ENCODE measurements at places on chromosomes 4 and X.

GRCh38 chr4:139515531-139515958, 40.5 kb downstream of the SETD7 start:
- no peak for DNase-seq

DNA sequence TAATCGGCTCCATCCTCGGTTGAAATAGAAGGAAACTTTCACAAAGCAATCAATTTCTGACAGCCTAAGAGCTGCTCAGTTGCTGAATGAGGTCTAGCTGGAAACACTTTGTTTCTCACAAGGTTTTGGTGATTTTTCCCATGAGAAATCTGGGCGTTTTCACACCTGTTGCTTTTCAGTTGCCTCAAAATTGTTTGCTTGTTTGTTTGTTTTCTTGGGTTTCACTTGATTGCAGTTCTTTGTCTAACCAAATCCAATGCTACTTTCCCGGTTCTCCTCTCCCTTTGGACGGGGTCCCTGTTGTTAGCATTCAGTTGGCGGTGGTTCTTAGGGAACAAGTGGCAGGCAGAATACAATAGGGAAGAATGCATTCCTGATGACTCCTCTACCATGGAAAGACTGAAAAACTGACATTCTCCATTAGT, 135.5 kb downstream of the PALLD start:
- DNase-seq = no peak

DNA sequence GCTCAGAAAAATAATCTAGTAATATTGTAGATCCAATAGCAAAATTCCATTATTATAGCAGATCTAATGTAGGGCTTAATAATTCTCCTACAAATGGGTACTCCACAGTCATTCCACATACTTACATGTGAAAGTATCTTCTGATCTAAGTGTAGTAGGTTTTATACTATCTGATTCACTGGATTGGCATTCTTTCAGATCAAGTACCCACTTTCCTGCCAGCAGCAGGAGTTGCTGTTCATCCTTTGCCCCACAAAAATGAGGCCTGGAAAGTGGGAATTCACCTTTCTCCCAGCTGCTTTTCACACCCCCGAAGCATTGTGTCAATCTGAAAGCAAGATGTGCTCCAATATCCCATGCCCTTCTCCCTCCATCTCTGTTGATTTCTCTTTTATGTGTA, 77.1 kb upstream of the RXFP1 start:
- DNase-seq = no peak

- no peak for DNase-seq
These were observed 37.6 kb upstream of the SHISA3 start for GRCh38 chr4:42359711-42360110.

DNA sequence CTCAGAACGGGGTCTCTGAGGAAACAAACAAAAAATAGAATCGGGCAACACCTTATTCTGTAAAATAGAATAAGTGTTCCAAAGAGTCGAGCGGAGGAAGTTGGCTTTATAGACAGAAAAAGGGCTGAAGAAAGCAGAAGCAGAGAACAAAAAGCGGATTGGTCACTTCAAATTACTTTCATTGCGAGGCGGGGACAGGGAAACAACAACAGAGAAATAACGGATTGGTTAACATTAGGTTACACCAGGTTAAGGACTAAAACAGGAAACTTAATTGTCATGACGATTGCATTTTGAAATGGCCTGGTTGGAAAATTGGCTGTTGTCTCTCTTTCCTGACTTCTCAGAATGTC, 433 bp upstream of the COQ2 start:
- no peak for DNase-seq

GRCh38 chr4:54473077-54473545, 184.6 kb upstream of the KIT start:
- no peak for DNase-seq

DNA sequence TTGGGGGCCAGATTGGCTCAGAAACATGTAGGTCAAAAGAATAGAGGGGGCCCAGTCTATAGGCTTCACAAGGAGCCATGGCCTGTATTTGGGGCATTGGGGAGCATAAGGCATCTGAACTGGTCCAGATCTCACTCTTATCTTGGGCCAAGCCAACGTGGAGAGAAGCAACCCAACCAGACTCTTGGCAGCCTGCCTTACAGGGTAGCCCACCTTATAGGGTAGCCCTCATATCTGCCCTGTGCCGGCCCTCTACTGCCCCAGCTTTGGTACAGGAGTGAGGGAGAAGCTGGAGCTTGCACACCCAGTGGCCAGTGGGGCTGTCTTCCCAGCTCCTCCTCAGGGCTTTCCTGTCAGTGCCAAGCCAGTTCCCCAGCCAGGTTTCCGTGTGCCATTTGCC, 142.2 kb downstream of the AMMECR1 start:
- no peak for DNase-seq

- no peak for DNase-seq
These were observed 108.7 kb upstream of the PLS3 start for GRCh38 chrX:115452251-115452650.

DNA sequence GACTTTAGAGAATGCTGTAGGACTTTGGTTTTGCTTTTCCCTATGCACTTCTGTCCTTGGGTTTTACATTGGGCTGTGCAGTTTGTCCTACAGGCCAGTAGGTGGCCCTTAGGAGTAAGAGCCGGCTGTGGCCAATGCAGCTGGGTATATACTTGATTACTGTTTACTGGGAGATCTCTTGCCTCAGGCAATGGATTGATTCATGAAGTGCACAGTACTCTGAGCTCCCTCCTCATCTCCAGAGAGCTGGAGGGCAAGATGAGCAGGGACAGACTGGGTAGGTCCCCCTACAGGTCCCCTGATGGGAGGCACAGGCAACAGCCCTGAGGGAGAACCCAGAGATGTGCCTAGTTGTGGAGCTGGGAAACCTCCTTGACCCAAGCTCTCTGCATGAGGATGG, 103.8 kb upstream of the QRFPR start:
- DNase-seq = no peak

DNA sequence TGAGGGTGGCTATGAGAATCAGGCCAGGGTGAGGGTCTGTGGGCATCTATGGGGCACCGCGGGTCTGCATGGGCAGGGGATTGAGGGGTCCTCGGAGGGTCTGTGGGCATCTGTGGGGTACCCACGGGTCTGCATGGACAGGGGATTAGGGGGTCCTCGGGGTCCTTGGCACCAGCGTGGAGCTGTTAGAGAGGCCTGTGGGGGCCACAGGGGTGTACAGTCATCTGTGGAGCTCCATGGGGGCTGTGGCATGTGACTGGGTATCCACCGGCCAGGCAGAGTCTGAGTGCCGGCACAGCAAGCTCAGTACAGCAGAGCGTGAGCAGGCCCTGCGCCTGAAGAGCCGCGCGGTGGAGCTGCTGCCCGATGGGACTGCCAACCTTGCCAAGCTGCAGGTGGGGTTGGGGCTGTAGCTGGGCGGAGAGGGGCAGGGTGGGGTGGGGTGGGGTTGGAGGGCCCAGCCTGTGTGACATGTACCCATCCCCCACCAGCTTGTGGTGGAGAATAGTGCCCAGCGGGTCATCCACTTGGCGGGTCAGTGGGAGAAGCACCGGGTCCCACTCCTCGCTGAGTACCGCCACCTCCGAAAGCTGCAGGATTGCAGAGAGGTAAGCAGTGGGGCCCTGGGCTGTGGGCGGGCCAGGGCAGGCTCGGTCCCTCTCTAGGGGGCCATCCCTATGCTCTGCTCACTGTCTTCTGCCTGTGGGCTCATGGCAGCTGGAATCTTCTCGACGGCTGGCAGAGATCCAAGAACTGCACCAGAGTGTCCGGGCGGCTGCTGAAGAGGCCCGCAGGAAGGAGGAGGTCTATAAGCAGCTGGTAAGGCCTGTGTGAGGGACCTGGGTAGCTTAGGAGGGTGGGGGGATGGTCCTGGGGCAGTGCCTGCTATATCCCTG, 12.9 kb downstream of the CCDC22 start:
- DNase-seq = no peak

DNA sequence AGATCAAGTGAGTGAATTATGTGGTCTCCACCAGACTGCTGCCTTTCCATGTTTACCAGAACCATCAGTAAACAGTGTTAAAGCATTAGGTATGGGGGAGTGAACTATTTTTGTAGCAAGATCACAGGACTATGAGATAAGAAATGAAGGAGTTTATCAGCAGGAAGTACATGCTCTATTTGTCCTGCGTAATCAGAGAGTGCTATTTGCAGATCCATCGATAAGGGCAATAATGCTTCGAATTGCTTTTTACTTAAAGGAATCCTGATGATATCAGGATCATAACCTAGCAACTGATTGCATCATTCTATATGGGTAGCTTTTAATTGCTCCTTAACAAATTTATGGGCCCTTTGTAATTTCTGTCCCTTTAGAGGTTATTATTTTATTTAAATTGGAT, 57.1 kb downstream of the RBM46 start:
- DNase-seq = no peak

DNA sequence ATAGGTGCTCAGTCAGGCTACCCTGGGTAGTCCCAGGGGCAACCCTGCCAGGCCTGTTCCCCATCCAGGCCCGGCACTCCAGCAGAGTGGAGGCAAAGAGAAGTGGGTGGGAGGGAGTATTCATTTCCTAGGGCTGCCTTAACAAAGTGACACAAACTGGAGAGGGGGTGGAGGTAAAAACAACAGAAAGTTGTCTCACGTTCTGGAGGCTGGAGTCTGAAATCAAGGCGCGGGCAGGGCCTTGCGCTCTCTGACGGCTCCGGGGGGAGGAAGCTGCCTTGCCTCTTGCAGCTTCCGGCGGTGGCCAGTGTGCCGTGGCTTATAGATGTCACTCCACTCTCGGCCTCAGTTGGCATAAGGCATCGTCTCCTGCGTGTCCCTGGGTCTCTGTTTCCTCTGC, 90.8 kb downstream of the DCTD start:
- no peak for DNase-seq

- no peak for DNase-seq
These were observed 993.6 kb downstream of the ARAP2 start for GRCh38 chr4:35250761-35251160.

- DNase-seq = no peak
These were observed 556.4 kb upstream of the SMIM31 start for GRCh38 chr4:164197556-164197955.

- no peak for DNase-seq
These were observed 81.1 kb downstream of the MBNL3 start for GRCh38 chrX:132407691-132408090.

DNA sequence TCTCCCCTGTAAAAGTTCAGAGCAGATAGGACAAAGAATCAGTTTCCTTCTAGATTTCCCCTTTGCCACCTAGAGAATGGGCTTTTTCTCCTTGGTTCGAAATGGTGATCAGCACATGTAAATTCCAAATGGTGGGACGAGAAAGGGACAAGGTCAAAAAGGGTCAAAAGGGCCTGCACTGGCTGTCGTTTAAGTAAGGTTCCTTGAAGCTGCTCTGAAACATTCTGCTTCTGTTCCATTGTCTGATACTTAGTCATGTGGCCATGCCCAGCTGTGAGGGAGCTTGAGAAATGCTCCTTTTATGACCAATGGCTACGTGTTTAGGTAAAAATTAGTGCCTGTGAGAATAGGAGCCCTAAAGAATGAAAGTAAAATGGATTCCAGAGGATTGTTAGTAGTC, 165.9 kb upstream of the CENPE start:
- DNase-seq = no peak

DNA sequence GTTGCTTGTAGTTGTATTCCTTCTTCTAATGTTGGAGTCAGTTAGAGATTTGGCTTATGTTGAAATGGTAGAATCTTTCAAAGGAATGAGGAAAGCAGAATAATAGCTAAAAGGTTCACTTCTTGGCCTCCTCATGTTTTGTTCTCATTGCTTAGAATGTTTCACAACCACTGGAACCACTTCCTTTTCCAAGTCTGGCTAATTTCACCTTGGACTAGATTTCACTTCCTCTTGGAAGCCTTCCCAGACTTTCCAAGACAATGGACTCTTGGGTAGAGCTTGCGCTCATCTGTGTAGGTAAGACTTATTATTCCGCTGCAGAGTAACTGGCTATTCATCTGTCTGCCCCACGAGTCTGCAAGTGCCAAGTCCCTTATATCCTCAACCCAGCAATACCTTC, 8.3 kb downstream of the SPATA18 start:
- no peak for DNase-seq

Measured in osteocyte (in vitro differentiated cells).